Kidney (tissue), 22 donors: ENCODE measurements at places on chromosomes 7 and 10. TPM values are rescaled to one million over a fixed set of nuclear protein-coding genes. Genes with fewer than 3 reads are reported as not detected.

CHST3 gene
- polyA plus RNA-seq, result 9.1 TPM

PTN gene
- 17.2 TPM for polyA plus RNA-seq

UNCX gene
- 1.4 TPM for polyA plus RNA-seq

CFAP69 gene
- 9.2 TPM for polyA plus RNA-seq

STMP1 gene
- polyA plus RNA-seq, result 35.8 TPM

MYH16 gene
- polyA plus RNA-seq, result not detected

GRM3 gene
- polyA plus RNA-seq, result not detected

TUBAL3 gene
- 10.8 TPM for polyA plus RNA-seq

ZNF727 gene
- not detected for polyA plus RNA-seq

ATOH7 gene
- 0.45 TPM for polyA plus RNA-seq

DNAJB12 gene
- polyA plus RNA-seq, result 32.0 TPM
